HCT116 (cell line): ENCODE measurements at places on chromosomes 7 and 10. TPM values are rescaled to one million over a fixed set of nuclear protein-coding genes. Genes with fewer than 3 reads are reported as not detected.

- H3K4me1 ChIP-seq = no peaks in the 10 kb centered on the region
- H3K36me3 ChIP-seq = no peaks in the 10 kb centered on the region
- H3K4me3 ChIP-seq = no peak overlapping the region
- DNase-seq = no peak
- peaks cover 16% of the 10 kb centered on the region; the same call in 1 of the 2 replicates for H3K27me3 ChIP-seq
Measured at GRCh38 chr10:1370298-1370697, 314.1 kb downstream of the WDR37 start.

DNA sequence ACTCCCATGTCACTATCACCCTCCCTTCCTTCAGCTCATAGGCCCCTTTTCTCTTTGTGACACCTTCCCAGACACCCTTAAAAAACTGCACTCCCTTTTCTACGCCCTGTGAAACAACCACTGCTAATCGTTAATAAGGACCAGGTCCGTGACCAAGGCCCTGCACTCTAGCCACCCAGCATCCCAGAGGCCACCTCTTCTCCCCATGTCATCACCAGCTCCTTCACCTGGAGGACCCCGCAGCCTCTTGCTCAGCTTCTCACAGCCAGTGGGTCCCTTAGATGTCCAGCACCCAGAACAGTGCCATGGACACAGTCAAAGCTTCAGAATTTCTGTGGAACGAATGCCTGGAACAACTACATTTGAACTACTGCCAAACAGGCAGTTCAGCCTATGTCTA, 2.3 kb downstream of the PARD3 start:
- no peaks in the 10 kb centered on the region for H3K36me3 ChIP-seq
- H3K27ac ChIP-seq = no peak overlapping the region
- H3K27me3 ChIP-seq = no peaks in the 10 kb centered on the region
- no peak overlapping the region for H3K4me3 ChIP-seq
- DNase-seq = no peak
- peaks cover 17% of the 10 kb centered on the region for H3K4me1 ChIP-seq

GRCh38 chr10:27783660-27784059, 38.0 kb upstream of the MKX start:
- peak overlapping the region; percentile 52 for H3K27ac ChIP-seq
- no peaks in the 10 kb centered on the region for H3K27me3 ChIP-seq
- peaks cover 3% of the 10 kb centered on the region; the same call in 1 of the 2 replicates for H3K36me3 ChIP-seq

- H3K36me3 ChIP-seq = no peaks in the 10 kb centered on the region
- H3K4me1 ChIP-seq = no peaks in the 10 kb centered on the region
- H3K27me3 ChIP-seq = peaks cover 14% of the 10 kb centered on the region
- H3K27ac ChIP-seq = no peak overlapping the region
- H3K4me3 ChIP-seq = no peak overlapping the region
Measured at GRCh38 chr10:43957267-43958070, 308.8 kb upstream of the ZNF32 start.

DNA sequence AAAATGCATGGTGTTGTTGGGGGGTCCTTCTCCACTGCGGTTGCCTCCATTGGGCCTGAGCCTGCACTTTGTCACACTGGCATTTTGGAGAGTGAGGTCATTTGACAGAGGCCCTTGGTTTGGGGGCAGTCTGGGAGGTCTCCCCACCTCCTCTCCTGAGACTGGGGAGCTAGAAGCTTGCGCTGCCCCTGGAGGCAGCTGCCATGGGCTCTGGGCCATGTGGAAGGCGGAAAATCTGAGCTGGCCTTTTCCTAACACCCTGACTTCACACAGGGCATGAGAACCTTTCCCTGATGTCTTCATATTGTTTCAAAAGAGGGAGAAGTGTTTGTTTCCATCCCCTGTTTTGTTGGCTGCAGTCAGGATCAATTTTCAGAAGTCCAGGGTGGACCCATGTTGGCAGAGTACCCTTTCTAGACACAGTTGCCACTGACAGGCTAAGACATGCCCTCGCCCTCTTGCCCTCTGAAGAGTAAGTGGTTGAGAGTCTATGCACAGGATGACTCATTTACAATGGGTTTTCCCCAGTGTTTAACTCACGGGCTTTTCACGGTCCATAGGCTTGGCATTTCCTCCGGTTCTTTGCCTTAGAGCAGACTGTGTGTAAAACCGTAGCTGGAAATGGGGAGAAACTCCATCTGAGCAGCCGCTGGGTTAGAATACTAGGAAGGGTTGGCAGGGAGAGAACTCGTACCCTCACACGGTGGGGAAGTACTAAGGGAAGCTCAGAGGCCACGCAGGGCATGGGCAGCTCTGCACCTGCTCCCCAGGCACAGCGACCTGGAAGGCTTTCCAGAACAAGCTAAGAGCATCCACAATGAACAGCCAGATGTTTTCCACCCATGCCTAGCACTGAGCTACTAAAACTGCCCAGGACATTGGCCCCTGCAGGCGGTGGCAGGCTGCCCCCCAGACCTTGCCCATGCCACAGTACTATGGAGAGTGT, 655.0 kb downstream of the SDK1 start:
- H3K27ac ChIP-seq = no peak overlapping the region
- H3K36me3 ChIP-seq = no peaks in the 10 kb centered on the region
- H3K4me3 ChIP-seq = no peak overlapping the region
- no peak for DNase-seq
- no peaks in the 10 kb centered on the region; the same call in 1 of the 2 replicates for H3K4me1 ChIP-seq

GRCh38 chr7:155348806-155349205, 51.1 kb downstream of the INSIG1 start:
- peaks cover 8% of the 10 kb centered on the region; the same call in 1 of the 2 replicates for H3K27me3 ChIP-seq
- DNase-seq = no peak
- H3K36me3 ChIP-seq = no peaks in the 10 kb centered on the region
- no peak overlapping the region for H3K27ac ChIP-seq
- peaks cover 10% of the 10 kb centered on the region; the same call in 1 of the 2 replicates for H3K4me1 ChIP-seq
- H3K4me3 ChIP-seq = no peak overlapping the region

- H3K4me3 ChIP-seq = no peak overlapping the region
- no peak overlapping the region for H3K27ac ChIP-seq
- no peaks in the 10 kb centered on the region for H3K36me3 ChIP-seq
- DNase-seq = no peak
- H3K27me3 ChIP-seq = no peaks in the 10 kb centered on the region
- H3K4me1 ChIP-seq = no peaks in the 10 kb centered on the region
Measured at GRCh38 chr10:108060246-108060645, 895.7 kb upstream of the SORCS1 start.

DNA sequence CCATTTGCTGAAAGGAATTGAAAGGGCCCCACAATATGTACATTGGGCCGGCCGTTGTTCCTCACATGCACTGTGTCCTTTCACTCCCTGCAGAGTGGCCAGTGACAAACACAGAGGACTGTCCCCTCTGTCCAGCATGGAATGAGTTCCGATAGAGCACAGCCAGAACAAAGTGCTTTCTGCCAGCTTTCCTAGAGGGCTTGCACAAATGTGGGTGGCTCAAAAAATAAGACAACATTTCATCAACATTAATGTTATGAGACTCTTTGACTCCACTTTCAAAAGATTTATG, 2.4 kb downstream of the PKD2L1 start:
- no peak overlapping the region for H3K27ac ChIP-seq
- no peak for DNase-seq
- H3K4me3 ChIP-seq = no peak overlapping the region
- H3K4me1 ChIP-seq = no peaks in the 10 kb centered on the region

- H3K36me3 ChIP-seq = no peaks in the 10 kb centered on the region
- H3K27me3 ChIP-seq = no peaks in the 10 kb centered on the region
- no peak overlapping the region for H3K27ac ChIP-seq
- no peaks in the 10 kb centered on the region for H3K4me1 ChIP-seq
- DNase-seq = no peak
Measured at GRCh38 chr7:41336981-41337380, 365.9 kb downstream of the INHBA start.

DNA sequence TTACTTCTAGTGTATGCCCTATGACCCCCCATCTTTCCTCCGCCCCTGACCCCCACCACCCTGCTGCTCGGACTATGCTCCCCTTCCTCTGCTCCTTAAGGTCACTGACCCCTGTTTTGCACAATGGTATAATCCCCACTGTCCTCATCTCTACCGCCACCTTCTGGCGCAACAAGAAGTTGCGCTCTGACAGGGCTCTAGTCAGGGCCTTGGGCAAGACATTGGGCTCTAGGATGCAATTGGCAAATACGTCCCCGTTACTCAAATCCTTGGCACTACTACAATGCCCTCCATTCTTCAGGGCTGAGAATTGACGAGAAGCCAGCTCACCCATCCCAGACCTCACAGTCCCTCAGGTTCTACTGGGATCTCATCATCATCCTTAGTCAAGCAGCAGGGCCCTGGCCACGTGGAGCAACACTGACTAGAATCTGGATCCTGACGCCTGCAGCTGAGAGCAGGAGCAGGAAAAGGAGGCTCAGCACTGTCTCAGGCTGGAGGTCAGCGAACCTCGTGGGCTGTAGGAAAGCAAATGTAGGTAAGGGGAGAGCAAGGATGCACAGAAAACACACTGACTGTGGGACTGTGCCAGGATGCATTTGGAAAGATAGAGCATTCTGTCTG, 10.6 kb downstream of the LRIT2 start:
- peak; percentile 10 for DNase-seq
- H3K27me3 ChIP-seq = no peaks in the 10 kb centered on the region
- no peaks in the 10 kb centered on the region for H3K36me3 ChIP-seq

GRCh38 chr10:17075533-17076359, 53.9 kb downstream of the CUBN start:
- H3K27me3 ChIP-seq = no peaks in the 10 kb centered on the region
- no peaks in the 10 kb centered on the region for H3K36me3 ChIP-seq
- no peak for DNase-seq
- no peak overlapping the region for H3K27ac ChIP-seq
- H3K4me3 ChIP-seq = no peak overlapping the region
- H3K4me1 ChIP-seq = peaks cover 21% of the 10 kb centered on the region

DNA sequence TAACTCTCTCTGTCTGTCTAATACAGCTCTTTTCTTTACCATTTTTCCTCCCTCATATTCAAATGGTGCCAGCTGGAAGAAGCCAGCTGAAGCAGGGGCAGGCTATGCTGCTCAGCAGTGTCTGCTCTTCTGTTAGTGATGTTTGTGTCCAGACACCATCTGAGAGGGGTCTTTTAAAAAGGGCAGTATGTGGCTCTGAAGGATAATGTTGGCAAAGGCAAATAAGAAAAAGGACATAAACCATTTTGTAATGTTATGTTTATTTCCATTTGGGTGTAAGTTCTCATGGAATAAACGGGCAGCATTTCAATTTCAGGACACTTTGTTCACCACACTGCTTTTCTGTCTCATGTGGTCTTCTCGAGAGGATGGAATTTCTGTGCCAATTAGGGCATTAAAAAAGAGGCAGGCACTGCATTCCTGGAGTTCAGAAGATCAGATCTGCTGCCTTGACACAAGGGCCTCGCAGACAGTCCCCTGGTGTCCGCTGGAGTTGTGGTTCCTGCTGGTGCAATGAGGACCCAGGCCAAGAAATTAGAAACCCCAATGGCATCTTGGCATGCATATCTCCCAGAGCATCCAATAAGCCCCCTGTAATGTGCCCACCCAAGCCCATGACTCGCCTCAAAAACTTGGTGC, 109.0 kb upstream of the ELMO1 start:
- no peaks in the 10 kb centered on the region for H3K27me3 ChIP-seq
- H3K36me3 ChIP-seq = no peaks in the 10 kb centered on the region
- no peaks in the 10 kb centered on the region for H3K4me1 ChIP-seq
- H3K4me3 ChIP-seq = no peak overlapping the region

DNA sequence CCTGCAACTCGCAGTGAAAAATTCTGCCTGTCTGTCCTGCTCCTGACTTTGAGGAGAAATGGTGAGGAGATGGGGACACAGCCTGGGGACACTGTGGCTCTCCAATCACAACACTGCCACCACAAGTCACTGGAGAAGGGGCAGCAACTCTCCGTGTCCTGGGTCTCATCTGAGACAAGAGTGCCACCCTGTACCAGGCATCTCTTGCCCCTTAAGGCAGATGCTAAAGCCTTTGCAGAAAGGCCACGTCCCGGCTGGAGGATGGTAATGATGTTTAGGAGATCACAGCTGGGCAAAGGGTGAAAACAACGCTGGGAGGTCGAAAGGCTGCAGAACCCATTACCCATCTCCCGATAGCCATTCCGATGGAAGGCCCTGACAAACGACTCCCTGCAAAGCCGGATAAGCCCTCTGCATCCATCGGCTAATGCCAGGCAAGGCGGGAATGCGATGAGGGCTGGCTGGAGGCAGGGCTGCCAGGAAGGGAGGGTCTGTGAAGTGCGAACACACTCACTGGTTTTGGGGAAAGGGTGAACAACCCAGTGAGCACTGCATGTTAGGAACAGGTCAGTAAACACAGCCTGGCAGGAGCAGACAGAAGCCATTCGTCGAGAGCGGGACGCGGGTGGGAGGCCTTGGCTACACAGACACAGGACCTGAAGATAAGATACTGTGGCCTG, 190.8 kb downstream of the ADARB2 start:
- H3K27ac ChIP-seq = no peak overlapping the region
- DNase-seq = no peak
- H3K36me3 ChIP-seq = no peaks in the 10 kb centered on the region
- H3K4me3 ChIP-seq = no peak overlapping the region
- no peaks in the 10 kb centered on the region for H3K4me1 ChIP-seq

DNA sequence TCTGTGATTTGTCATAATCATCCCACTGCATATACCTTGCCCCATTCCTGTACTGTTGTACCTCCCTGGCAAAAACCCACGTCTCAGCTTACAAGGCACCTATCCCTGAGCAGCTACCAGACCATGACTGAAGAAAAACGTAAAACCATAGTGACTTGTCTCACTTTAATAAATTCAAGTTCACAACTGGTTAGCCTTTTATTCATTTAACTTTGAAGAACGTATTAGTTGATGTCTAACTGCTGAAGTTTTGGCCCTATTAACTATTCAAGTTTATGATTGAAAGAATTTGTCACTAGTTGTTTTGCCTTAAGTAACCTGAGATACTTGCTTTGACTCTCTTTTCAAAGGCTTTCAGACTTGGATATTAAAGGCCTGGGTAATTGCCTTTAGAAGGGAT, 59.7 kb downstream of the GALNT11 start:
- no peak for DNase-seq
- no peak overlapping the region for H3K4me3 ChIP-seq
- H3K27me3 ChIP-seq = no peaks in the 10 kb centered on the region
- no peaks in the 10 kb centered on the region; the same call in 1 of the 2 replicates for H3K4me1 ChIP-seq
- no peaks in the 10 kb centered on the region for H3K36me3 ChIP-seq

- H3K36me3 ChIP-seq = no peaks in the 10 kb centered on the region
- DNase-seq = no peak
- H3K4me3 ChIP-seq = no peak overlapping the region
- H3K27ac ChIP-seq = no peak overlapping the region
Measured at GRCh38 chr7:128879939-128880746, 17.5 kb downstream of the ATP6V1F start.

- H3K4me3 ChIP-seq = no peak overlapping the region
- no peaks in the 10 kb centered on the region for H3K27me3 ChIP-seq
- DNase-seq = no peak
- no peak overlapping the region for H3K27ac ChIP-seq
- H3K36me3 ChIP-seq = no peaks in the 10 kb centered on the region
Measured at GRCh38 chr7:13793926-13794325, 195.5 kb downstream of the ETV1 start.

GRCh38 chr7:23062452-23062851, 43.1 kb upstream of the KLHL7 start:
- DNase-seq = no peak
- H3K27ac ChIP-seq = no peak overlapping the region
- H3K4me3 ChIP-seq = no peak overlapping the region
- H3K4me1 ChIP-seq = peaks cover 4% of the 10 kb centered on the region
- H3K36me3 ChIP-seq = no peaks in the 10 kb centered on the region
- H3K27me3 ChIP-seq = no peaks in the 10 kb centered on the region

The DLX6 gene
- not detected for total RNA-seq

The TACC2 gene
- 38.6 TPM for total RNA-seq

The IFIT1B gene
- not detected for total RNA-seq

The OR6V1 gene
- total RNA-seq = not detected

The FIGNL1 gene
- total RNA-seq = 28.1 TPM

The PVRIG gene
- 0.30 TPM for total RNA-seq

The C10orf62 gene
- 0.32 TPM for total RNA-seq

The SPDYE2B gene
- not detected for total RNA-seq

The EPHA1 gene
- total RNA-seq = 29.9 TPM
